ENCODE measurements at places on chromosomes 7 and 10.
A peak's percentile ranks its signal among the peaks of the same experiment; 100 is the strongest.

- DNase-seq = no peak
Observed at GRCh38 chr10:62024026-62024701, 122.7 kb downstream of the ARID5B start.

DNA sequence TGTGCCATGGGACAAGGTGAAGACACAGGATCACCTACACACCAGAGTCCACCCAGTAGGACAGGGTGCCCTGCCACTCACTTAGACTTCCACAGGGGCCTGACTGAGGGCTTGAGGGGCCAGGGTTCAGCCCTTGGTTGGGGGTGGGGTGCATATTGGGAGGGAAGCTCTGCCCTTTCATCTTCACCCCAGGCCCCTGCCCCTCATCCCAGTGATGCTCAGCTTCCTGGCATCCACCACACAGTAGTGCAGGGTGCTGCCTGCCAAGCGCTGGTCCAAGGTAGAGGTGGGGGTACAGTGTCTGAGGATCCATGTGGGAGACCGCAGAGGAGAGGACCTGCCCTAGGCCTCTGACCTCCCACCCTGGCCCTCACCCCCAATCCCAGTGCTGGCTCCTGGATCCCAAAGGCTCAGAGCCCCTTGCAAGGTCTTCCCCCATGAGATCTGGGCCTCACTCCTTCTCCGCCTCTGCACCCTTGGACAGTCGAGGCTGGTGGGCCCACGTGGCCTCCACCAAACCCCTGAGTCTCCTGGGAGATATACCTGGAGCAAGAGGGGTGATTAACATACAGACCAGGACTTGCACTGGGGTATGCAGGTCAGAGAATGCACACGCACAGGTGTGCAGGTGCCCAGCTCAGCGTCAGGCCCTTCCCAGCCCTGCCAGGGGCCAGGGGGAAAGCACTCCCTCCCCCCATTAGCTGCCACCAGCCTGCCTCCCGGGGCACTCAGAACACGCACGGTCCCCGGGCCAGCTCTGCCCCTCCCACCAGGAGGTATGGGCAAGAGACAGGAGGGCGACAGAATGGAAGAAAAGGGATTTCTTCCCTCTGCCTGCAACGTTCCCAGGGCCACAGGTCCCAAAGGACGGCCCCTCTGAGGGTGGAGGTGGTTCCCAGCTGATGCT lies 8.6 kb upstream of the IRF5 start:
- DNase-seq = no peak

DNA sequence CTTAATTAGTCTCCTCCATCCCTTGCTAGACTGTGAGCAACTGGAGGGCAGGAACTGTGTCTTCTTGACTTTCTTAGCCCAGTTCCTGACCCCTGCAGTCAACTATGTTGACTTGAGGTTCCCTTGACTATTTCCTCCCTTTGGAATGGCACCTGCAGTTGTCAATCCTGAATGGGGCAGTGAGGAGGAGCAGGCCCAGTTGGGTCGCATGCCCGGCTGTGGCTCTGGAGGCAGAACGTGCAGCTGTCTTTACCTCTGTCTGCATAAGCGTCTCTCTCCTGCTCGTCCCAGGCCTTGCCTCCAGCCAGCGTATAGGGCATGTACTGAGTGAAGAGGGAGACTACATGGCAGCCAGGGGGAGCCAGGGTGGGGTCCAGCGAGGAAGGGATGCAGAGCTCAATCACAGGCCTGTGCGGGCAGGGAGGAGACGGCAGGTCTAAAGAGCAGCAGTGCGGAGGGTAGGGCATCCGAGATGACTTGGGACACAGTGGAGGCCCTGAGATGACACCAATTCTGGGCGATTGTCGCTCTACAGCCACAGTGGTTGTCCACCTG lies 26.8 kb downstream of the PYROXD2 start:
- DNase-seq = no peak

DNA sequence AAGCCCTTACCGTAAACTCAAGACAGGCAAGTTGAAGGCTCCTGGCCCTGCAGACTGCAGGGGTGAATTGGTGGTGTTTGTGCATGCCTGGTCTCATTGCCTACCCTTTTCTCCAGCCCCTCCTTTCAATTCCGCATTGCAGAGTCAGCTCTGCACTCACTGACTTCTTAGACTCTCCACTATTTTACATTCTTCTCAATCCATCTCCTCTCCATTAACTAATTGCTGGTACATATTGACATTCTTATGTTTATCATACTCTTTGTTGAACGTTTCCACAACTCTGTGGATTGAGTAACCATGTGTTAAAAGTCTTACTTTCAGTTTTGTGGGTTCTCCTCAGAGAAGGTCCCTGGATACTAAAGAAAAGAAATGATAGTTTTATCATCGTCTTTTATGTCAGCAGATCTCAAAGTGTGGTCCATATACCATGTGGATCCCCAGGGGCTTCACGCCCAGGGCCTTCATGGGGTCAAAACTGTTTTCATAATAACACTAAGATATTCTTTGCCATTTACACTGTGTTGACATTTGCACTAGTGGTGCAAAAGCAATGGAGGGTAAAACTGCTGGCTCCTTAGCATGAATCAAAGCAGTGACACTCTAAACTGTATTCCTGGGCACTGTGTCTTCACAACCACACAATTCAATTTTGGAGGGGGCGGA lies 135.4 kb upstream of the FZD1 start:
- DNase-seq = peak; percentile 7

DNA sequence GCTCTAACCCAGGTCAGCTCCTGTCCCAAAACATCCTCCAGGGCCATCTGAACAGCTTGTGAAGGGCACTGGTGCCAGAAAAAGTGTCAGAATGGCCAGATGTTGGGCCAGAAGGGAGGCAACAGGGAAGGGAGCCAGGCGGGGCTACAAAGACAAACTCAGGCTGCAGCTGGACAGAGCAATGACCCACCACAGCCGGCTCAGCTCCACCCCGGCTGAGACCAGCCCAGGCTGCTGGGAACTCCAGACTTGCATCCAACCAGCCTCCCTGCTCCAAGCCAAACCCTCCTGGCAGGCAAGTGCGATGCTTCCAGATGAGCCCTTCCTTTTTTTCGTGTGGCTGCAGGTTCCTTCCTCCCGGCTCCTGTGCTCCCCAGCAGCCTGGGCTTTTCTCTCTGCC lies 466.9 kb downstream of the PTPRN2 start:
- no peak for DNase-seq

- no peak for DNase-seq
Observed at GRCh38 chr10:59072038-59072437, 104.4 kb upstream of the PHYHIPL start.

DNA sequence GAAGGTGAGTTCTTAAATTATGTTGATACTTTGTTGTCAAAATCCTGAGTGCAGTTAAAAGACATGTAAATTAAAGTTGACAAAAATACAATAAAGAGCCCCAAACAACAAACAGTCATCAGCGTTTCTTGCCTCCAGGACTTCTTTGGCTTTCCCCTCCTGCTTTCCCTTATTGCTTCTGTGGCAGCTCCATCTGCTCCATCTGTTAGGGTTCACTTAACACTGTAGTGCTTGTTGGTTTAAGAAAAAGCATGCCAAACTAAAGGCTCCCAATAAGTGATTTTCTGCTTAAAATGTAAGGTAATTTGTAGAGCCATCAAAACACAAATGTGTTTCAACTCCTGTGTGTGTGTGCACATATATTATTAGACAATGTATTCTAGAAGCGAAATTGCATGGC lies 254.3 kb upstream of the GNAI1 start:
- no peak for DNase-seq

GRCh38 chr7:102215711-102216110 lies 71.0 kb upstream of the SH2B2 start:
- DNase-seq = no peak

DNA sequence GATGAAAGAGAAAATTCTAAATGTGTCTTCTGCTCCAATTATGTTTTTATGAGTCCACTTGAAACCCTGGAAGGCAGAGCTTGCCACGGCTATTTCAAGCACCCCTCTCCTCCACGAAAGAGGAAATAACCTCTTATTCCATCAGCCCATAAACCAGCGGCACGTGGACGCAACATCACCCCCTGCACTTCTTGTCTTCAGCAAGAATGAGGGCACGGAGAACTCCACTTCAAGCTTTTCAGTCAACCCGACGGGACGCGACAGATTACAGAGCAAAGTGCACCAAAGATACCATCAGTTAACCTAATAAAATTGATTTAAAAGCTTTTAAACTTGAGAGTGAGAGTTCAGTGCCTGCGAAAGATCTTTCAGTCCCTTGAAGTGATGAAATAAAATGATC lies 406.3 kb downstream of the GALNT17 start:
- no peak for DNase-seq

DNA sequence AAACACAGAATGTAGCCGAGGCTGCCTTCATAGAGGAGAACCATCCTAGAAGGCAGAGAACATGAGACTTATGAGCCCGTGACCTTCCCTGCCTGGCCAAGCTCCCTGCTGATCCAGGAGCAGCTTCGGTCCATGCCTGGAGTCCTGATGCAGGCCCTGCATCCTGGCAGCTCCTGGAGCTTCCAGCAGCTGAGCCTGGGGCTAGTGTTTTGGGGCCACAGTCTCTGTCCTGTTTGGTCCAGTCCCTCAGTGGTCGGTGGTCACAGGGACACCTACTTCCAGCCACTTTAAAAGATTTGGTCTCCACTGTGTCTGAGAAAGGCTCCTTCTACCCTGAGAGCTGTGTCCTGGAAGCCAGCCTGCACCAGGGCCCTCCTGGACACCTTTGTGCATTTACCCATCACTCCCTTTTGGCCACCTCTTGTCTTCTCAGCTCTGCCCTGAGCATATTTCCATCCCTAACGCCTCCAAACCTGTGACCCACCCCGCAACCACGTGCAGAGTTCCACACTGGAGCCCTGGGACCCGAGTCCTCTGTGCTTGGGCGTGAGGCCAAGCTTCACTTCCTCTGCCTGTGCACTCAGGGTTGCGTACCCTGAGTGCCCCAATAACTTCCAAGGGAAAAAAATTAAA lies 315.2 kb upstream of the ZNF32 start:
- no peak for DNase-seq

- DNase-seq = no peak
Observed at GRCh38 chr10:74890460-74890859, 64.1 kb downstream of the KAT6B start.

DNA sequence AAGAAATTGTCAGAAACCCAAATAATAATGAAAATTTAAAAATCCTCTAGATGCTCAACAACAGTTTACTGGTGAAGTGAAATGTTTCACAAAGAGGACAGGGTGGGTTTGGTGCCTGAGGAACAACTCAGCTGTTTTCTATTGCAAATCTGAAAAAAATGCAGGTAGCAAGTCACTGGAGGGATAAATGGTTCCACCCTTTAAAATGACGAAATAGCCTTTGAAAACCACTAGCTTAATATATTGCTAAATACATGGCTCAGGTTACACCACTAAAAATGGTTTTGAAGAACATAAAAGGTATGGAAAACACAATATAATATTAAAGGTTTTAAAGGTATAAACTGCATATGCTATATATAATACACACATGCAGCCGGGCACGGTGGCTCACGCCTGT lies 69.5 kb downstream of the LMBR1 start:
- peak; percentile 38 for DNase-seq

GRCh38 chr10:99372546-99373271 lies 43.6 kb downstream of the CNNM1 start:
- DNase-seq = peak; percentile 52

DNA sequence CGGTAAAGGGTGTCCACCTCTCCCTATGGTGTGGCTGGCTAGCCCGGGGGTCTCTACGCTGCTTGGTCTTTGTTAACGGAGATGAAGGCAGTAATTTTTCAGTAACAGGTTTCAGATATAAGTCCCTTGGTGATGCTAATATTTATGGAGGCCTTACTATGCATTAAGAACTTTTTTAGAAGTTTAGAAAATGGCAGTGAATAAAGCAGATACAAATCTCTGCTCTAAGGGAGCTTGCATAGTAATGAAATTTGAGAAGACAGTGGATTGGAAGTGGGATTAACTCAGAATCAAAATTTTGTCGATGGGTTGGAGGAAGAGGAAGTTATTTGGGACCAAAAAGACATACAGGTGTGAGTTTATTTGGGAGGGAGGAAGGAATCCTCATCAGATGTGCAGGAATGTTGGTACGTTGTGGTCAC lies 445 bp downstream of the SSBP1 start:
- DNase-seq = no peak

DNA sequence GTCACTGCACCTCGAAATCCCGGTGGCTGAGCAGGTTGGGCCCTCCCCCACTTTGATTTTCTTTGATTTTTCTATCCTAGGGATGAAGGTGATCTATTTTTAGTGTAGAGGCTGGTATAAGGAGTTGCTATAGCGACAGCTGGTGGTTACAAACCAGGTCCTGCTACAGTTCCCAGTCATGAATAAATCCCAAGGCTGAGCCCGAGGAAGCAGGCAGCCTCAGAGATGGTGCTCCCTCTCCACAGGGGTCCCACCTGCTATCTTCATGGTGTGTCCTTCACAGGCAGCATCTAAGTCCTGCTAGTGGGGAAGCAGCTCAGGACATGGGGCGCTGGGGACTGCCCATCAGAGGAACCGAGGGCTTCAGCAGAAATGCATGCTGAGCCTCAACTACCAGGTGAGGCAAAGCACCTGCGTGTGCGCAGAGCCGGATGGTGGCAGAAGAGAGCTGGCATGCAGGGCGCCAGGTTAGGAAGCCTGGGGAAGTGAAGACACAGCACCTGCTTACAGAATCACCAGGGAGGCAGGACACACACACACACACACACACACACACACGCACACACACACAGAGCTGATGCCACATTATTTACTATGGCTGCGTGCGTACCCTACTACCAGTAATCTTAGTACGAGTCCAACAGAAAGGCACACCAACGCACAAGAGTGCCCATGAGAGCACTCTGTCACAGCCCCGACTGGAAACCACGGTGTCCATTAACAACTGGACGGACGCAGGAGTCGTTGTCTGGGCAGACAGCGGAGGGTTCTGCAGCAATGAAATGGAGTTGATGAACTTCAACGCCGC lies 150.9 kb downstream of the PRKAG2 start:
- no peak for DNase-seq

DNA sequence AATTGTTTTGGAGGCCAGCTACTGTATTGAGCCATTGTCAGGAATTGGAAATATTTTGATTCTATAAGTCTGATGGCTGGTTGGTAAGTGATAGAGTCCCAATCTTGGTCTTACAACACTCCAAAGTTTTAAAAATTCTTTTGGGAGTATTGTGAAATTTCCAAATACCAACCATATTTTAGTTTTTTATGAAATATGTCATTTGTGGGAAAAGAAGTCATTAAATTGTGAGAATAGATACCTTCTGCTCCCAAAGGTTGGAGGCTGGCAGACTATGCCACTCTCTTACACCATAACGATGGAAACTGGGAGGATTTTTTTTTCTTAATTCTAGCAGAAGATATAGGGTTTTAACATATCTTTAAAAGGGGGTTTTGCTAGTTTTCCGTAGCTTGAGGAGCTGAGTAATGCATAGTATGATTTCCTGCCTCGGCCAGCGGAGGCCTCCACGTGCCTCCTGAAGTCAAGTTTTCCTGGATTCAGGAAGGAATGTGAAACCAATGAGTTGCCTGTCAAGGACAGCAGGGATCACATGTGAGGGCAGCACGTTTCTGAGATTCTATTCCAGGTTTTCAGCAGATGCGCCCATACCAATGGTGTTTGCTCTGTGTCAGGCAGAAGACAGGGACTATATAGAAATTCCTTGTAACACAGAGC lies 92.2 kb upstream of the LAMB4 start:
- DNase-seq = peak; percentile 80
